Fibroblast of skin of abdomen (primary cell): ENCODE measurements at places on chromosomes 12 and 14.

GRCh38 chr12:25557830-25558436 is 4.8 kb upstream of the LMNTD1 start:
- DNase-seq, result peak; percentile 35

DNA sequence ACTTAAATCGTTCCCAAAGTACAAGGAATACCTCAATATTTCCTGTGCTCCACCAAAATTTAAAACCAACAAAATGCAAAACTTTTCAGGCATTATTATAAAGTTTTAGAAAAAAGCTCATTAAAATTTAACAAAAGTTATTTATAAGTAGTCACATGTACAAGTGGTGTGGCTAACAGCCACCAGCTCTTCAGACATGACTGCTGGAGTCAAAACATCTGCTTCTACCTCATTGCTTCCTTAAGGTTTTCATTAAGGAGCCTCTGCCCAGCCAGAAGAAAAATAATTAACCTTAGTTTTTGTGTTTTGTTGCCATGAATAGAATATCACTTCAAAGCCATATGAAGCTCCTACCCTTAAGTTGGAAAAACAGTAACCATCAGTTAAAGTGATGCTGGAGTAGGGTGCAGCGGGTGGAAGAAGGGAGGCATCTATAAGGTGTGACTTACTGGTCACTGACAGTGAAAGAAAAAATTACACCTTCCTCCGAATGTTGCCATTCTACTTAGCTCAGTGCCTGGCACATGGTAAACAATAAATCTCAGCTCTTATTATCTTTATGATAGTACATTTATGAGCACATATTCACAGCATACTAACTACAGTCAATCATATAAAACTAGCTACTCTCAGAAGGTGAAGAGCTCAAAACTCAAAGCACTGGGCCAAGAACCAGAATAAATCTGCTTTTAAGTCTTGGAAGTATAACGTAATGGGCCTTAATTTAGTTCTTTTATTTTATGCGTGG is 57.7 kb downstream of the GALC start:
- no peak for DNase-seq

DNA sequence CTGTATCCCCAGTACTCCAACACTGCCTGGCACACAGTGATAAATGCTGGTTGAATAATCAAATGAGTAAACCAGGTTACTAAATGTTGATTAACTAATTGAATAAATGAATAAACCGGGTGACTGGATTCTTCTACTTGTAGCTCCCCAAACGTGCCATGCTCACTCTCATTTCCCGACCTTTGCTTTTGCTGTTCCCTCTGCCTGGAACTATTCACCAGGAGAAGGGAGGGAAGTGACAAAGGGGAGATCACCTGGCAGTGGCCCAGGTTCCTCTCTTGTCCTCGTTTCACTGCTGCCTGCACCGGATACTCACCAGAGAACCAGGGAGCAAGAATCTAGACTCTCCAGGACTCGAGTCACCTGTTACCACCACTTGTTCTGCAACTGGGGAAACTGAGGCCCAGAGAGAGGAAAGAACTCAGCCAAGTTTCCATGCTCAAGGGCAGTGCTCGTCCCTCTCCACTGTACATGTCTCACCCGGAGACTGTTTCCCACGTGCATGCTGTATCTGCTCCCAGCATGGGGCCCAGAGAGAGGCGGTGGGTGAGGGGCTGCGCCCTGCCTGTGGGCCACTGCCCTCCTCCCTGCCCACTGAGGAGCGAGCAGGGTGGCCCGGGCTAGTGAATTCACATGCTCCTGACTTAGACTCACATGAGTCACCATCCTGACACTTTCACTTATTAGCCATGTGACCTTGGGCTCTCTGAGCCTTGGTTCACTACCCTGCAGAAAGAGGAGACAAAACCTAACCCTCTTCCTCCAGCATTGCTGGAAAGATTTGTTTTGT is 17.7 kb upstream of the POP5 start:
- DNase-seq, result peak; percentile 12

GRCh38 chr12:111245701-111246476 is 123.0 kb downstream of the PHETA1 start:
- no peak for DNase-seq

DNA sequence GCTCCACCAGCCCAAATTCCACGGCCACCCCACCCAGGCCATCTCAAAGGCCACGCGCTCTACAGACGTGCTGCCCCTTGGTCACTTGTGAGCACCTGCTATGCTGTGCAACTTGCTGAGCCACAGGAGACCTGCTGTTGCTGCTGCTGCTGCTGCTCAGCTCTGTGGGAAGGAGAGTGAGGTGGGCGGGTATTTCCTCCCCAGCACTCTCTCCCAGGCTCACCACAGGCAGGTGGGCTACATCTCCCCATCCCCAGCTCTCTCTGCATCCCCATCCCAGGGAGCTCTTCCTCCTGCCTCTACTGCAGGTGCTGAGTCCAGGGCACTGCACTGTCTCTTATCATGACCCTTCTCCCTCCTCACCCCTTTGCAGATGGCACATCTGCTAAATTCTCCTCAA is 306.9 kb downstream of the BCL11B start:
- DNase-seq, result no peak

- peak; percentile 4 for DNase-seq
These were observed 4.3 kb downstream of the DEGS2 start for GRCh38 chr14:100155049-100155621.

GRCh38 chr12:6253278-6253677 is 53.1 kb downstream of the CD9 start:
- DNase-seq, result no peak
